ENCODE measurements at places on chromosomes 3 and 15.

GRCh38 chr15:68040144-68040543, 14.0 kb upstream of the PIAS1 start:
- DNase-seq = no peak

- DNase-seq = no peak
Measured at GRCh38 chr3:184361932-184362667, 590 bp downstream of the POLR2H start.

DNA sequence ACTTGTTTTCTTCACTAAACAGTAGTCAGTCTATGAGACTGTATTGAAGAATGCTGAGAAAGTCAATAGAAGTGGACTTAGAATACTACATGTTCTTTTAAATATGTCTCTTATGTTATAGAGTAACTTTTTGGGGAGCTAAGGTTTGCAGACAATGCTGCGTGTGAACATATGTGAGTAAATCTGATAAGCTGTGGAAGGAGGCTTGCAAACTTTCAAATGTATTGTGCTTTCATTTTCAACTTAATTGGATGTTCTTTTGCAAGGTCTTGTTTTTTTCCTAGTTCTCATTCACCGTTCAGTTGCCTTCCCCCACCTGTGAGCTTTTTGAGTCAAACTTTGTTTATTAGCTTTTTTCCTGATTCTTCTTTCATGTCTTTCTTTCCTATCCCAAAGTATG, 176.2 kb downstream of the LPP start:
- DNase-seq = no peak

DNA sequence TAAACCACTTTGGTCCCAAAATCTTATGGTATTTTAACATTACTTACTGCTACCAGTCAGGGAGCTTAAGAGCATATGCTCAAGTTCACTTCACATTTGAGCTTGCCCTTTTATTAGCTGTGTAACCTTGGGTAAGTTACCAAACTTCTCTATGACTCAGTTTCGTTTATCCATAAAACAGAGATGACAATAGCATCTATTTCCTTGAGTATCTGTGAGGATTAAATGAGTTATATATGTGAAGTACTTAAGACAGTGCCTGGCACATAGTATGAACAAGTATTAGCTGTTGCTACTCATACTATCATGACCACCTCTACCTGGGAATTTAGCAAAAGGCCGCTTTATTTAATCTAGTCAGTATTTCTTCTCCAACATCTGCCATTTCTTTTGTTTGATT, 5.9 kb downstream of the ATOSA start:
- DNase-seq = no peak

DNA sequence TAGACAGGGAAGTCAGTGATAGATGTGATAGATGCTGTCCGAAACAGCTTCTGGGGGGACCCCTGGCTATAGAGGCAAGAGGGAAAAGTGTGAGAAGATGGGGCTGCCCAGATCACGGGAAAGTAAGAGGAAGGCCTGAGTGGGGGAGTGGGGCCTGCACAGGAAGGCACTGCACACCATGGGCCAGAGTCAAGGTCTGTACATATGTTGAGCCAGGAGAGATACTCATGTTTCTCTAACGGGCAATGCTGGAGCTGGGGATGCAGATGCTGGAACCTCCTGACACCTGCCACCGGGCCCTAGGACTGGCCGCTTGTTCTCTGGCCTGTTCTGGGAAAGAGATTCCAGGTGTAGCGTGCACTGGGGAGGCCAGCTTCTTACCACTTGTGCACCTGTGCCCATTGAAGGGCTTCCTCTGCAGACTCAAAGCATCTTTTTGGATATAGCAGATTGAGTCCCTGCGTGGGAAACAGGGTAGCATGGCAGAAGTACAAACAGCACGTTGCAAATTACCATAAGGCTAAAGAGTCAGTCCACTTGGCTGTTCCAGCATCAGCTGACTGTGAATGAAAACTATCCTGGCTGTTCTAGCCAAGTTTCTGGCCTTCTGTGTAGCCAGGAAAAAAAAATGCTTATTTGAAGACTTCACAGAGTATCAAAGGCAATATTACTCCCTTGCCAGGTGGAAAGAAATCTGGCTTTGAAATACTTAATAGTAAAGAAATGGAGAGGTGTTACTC, 77.1 kb upstream of the GSK3B start:
- DNase-seq = no peak
